MCF 10A (cell line): ENCODE measurements at places on chromosomes 1 and 21.

DNA sequence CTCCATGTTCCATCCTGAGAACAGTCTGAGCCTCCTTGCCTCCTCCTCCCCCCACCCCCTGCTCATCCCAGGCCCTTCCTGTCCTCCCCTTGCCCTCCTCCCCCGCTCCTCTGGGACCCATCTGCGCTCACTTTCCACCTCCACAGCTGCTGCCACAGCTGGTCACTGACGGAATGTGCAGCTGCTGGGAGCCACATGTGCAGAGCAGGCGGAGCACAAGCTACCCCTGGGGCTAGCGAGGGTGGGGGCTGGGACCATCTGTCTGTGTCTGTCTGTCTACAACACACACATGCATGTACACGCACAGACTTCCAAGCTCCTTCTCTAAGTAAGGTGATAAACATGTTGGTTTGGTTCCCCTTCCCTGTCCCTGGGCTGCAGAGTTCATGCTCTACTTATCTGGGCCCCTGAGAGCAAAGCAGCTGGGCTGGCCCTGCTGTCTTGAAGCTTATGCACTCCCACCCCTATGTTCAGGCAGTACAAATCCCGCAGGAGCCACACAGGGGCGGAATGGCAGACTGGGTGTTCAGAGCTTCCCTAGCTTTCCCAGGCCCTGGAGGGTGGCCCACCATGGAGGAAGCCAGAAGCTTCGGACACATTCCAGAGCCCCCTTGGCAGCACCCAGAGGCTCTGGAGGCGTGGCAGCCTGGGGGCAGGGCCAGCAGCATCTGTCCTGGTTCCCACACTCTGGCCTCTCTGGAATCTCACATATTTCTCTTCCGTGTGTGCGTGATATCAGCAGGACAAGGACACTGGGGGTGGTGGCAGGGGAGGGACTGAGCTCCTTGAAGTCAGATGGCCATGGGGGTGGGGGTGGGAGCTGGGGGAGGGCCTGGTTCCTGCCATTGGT lies 7.0 kb upstream of the HEYL start:
- no peaks in the 10 kb centered on the region for H3K27me3 ChIP-seq
- H3K36me3 ChIP-seq: no peaks in the 10 kb centered on the region
- H3K27ac ChIP-seq: no peak overlapping the region
- H3K4me3 ChIP-seq: no peak overlapping the region
- no peaks in the 10 kb centered on the region for H3K4me1 ChIP-seq
- DNase-seq: no peak

GRCh38 chr1:87151500-87152421 lies 176.9 kb upstream of the LMO4 start:
- no peaks in the 10 kb centered on the region for H3K36me3 ChIP-seq
- H3K4me3 ChIP-seq: no peak overlapping the region
- H3K4me1 ChIP-seq: peaks cover 7% of the 10 kb centered on the region
- H3K27ac ChIP-seq: no peak overlapping the region
- H3K27me3 ChIP-seq: no peaks in the 10 kb centered on the region
- no peak for DNase-seq

GRCh38 chr1:67053535-67053784 lies 488 bp downstream of the SLC35D1 start:
- DNase-seq: no peak
- no peaks in the 10 kb centered on the region for H3K27me3 ChIP-seq
- H3K27ac ChIP-seq: peak overlapping the region; percentile 87
- H3K36me3 ChIP-seq: peaks cover 34% of the 10 kb centered on the region
- H3K4me1 ChIP-seq: peaks cover 26% of the 10 kb centered on the region

DNA sequence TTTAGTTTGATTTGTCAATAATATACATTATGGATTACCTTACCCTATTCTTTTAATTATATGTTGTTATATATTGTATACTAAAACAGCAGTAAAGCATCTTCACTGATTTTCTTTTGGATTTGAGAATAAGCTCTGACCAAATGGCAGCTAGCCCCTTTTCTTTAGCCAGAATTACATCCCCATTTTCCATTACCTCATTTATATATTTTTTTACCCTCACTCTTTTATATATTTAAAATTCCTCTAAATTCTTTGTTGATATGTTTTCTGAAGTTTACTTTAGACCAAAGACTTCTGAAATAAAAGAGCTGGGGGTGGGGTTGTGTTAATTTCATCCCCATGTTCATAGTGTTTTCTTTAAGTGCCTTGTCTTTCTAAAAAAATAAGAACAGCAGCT lies 24.6 kb downstream of the ANGPTL1 start:
- H3K4me3 ChIP-seq: no peak overlapping the region
- no peak for DNase-seq
- no peak overlapping the region for H3K27ac ChIP-seq
- no peaks in the 10 kb centered on the region for H3K36me3 ChIP-seq

DNA sequence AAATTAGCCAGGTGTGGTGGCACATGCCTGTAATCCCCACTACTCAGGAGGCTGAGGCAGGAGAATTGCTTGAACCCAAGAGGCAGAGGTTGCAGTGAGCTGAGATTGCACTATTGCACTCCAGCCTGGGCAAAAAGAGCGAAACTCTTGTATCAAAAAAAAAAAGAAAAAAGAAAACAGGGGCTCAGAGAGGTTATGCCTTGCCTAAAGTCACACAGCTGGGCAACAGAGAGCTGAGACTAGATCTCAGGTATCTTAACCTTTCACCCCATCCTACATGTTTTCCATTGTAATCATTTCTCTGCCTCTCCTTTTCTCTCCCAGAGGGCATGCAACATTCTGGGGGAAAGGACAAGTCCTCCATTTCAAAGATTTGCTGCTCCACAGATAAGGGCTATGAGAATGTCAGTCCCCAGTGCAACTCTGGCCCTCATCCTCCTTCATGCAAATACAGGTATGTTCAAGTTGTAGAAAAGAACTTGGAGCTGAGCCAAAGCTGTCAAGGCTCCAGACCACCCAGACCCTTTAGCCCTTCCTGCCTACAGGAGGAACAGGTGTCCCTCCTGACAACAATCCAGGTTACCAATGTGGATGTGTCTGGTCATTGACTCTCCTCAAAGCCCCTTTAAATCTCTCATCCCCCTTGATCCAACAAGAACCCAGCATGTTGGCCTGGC lies 6.9 kb downstream of the SLC9A1 start:
- no peak for DNase-seq
- H3K27me3 ChIP-seq: no peaks in the 10 kb centered on the region
- H3K36me3 ChIP-seq: no peaks in the 10 kb centered on the region
- H3K4me1 ChIP-seq: peaks cover 61% of the 10 kb centered on the region
- no peak overlapping the region for H3K27ac ChIP-seq

- H3K4me1 ChIP-seq: no peaks in the 10 kb centered on the region
- H3K27ac ChIP-seq: no peak overlapping the region
- no peaks in the 10 kb centered on the region for H3K27me3 ChIP-seq
- H3K4me3 ChIP-seq: no peak overlapping the region
- H3K36me3 ChIP-seq: no peaks in the 10 kb centered on the region
- no peak for DNase-seq
Observed at GRCh38 chr21:44462834-44463200, 7.5 kb downstream of the LRRC3 start.

DNA sequence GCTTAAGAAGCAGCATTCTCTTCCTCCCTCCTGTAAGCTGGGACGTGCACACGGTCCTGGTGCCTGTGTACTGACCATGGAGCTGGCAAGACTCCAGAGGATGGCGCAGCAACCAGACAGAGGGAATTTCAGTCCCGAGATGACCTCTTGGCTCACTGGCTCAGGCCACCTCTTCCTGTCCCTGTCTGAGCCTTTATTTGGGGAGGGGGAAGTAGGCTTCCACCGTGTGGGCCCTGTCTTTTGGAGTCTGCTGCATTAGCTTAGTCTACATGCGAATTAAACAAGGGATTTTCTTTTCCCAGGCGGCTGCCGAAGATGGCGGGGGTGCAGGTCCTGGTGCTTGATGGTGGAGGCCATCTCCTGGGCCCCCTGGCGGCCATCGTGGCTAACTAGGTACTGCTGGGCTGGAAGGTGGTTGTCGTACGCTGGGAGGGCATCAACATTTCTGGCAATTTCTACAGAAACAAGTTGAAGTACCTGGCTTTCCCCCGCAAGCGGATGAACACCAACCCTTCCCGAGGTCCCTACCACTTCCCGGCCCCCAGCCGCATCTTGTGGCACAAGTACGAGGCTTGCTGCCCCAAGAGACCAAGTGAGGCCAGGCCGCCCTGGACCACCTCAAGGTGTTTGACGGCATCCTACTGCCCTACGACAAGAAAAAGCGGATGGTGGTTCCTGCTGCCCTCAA lies 10.2 kb downstream of the IL24 start:
- peak; percentile 65 for DNase-seq
- peaks cover under 1% of the 10 kb centered on the region for H3K27me3 ChIP-seq
- H3K4me1 ChIP-seq: peaks cover 60% of the 10 kb centered on the region
- no peak overlapping the region for H3K27ac ChIP-seq

- no peak for DNase-seq
- H3K27me3 ChIP-seq: no peaks in the 10 kb centered on the region
- no peaks in the 10 kb centered on the region for H3K4me1 ChIP-seq
- no peak overlapping the region for H3K27ac ChIP-seq
- no peak overlapping the region for H3K4me3 ChIP-seq
- H3K36me3 ChIP-seq: no peaks in the 10 kb centered on the region
Observed at GRCh38 chr1:13737398-13737797, 37.4 kb downstream of the PRDM2 start.

DNA sequence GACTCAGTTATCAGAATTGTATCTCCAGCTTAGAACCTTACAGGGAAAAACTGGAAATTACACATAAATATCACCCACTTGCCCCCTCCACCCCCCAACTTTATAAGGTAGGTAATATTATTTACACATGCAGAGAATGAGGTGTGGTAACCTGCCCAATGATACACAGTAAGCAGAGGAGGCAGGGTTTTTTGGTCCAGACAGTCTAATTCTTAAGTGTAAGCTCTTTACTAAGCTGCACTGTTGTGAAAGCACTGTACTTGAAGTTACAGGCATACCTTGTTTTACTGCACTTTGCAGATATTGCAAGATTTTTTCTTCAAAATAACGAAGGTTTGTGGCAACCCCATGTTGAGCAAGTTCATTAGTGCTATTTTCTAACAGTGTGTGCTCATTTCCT lies 24.8 kb upstream of the MYOCOS start:
- H3K36me3 ChIP-seq: peaks cover 40% of the 10 kb centered on the region
- peaks cover 6% of the 10 kb centered on the region for H3K4me1 ChIP-seq
- DNase-seq: no peak
- no peaks in the 10 kb centered on the region for H3K27me3 ChIP-seq

- H3K4me1 ChIP-seq: peaks cover 48% of the 10 kb centered on the region
- H3K27ac ChIP-seq: peak overlapping the region; percentile 94
- no peaks in the 10 kb centered on the region for H3K36me3 ChIP-seq
- H3K27me3 ChIP-seq: no peaks in the 10 kb centered on the region
- peak overlapping the region; percentile 80 for H3K4me3 ChIP-seq
Observed at GRCh38 chr1:161019751-161020495, 1.0 kb downstream of the F11R start.

DNA sequence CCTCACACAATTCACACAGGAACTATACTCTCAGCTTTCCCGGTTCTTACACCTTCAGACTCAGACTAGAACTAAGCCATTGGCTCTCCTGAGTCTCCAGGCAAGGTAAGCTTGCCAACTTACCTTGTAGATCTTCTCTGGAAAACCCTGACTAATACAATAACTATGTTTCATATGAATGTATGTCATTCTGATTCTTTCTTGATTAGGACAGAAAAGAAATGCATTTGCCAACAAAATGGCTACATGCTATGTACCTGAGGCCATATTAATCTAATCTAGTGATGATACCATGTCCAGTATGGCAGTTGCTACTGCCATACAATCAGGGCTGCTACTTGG lies 9.8 kb upstream of the ZSWIM5 start:
- no peak overlapping the region for H3K27ac ChIP-seq
- no peaks in the 10 kb centered on the region for H3K36me3 ChIP-seq
- peak; percentile 40 for DNase-seq
- no peaks in the 10 kb centered on the region for H3K27me3 ChIP-seq

GRCh38 chr1:25468033-25468432 lies 37.3 kb downstream of the MACO1 start:
- peaks cover 15% of the 10 kb centered on the region for H3K36me3 ChIP-seq
- DNase-seq: no peak
- no peak overlapping the region for H3K27ac ChIP-seq
- no peaks in the 10 kb centered on the region for H3K4me1 ChIP-seq

- peaks cover 36% of the 10 kb centered on the region for H3K4me1 ChIP-seq
- peak; percentile 34 for DNase-seq
- H3K4me3 ChIP-seq: peak overlapping the region; percentile 100
- peaks cover 69% of the 10 kb centered on the region for H3K36me3 ChIP-seq
- H3K27me3 ChIP-seq: no peaks in the 10 kb centered on the region
Observed at GRCh38 chr1:182389619-182390047, 2.0 kb downstream of the GLUL start.

- H3K27ac ChIP-seq: no peak overlapping the region
- no peak overlapping the region for H3K4me3 ChIP-seq
- peaks cover 8% of the 10 kb centered on the region for H3K27me3 ChIP-seq
- no peaks in the 10 kb centered on the region for H3K4me1 ChIP-seq
Observed at GRCh38 chr1:21514245-21514644, 5.0 kb downstream of the ALPL start.

DNA sequence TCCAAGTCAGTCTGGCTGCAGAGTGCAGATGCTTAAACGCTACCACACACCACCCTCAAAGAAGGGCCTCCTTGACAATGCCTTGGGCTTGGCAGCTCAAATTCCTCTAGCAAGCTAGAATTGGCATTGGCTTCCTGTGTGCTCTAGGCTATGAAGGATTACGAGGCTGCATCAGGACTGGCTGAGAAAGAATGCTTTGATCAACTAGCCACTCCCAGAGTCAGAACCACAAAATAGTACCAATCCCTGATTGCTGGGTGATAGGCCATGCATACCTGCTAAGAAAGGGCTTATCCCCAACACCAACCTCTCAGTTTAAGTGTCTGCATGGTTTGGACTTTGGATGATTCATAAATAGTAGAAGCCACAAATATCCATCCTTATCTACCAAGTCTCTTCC lies 504.9 kb downstream of the OMA1 start:
- H3K4me1 ChIP-seq: no peaks in the 10 kb centered on the region
- no peak overlapping the region for H3K4me3 ChIP-seq
- peaks cover 12% of the 10 kb centered on the region for H3K27me3 ChIP-seq
- H3K27ac ChIP-seq: no peak overlapping the region

DNA sequence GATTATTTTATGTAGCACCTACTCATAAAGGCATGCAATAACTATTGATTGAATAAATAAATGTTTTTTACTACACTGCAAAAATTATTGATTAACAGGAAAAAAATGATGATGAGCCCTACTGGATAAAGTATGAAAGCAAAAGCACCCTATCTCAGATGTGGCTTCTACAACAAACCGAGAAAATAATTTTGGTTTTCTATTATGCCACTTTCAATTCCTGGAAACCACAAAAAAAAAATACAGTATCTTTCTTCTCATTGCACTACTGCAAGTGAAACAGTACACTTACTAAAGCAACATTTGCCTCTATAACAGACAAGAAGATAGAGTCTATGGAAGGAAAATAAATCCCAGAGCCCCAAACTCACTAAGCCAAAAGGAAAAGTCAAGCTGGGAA lies 1882.4 kb downstream of the NCAM2 start:
- no peaks in the 10 kb centered on the region for H3K27me3 ChIP-seq
- DNase-seq: no peak
- peaks cover 13% of the 10 kb centered on the region for H3K4me1 ChIP-seq
- H3K27ac ChIP-seq: no peak overlapping the region
- no peak overlapping the region for H3K4me3 ChIP-seq

GRCh38 chr1:17027900-17028299 lies 16.2 kb upstream of the ATP13A2 start:
- peak overlapping the region; percentile 34 for H3K4me3 ChIP-seq
- peak overlapping the region; percentile 36 for H3K27ac ChIP-seq
- H3K27me3 ChIP-seq: no peaks in the 10 kb centered on the region
- H3K4me1 ChIP-seq: peaks cover 16% of the 10 kb centered on the region
